ENCODE measurements at places on chromosomes 2 and 18.

- no peak for DNase-seq
Observed at GRCh38 chr2:177028296-177028695, 184.3 kb upstream of the HNRNPA3 start.

- no peak for DNase-seq
Observed at GRCh38 chr2:149562324-149562723, 25.3 kb downstream of the MMADHC start.

DNA sequence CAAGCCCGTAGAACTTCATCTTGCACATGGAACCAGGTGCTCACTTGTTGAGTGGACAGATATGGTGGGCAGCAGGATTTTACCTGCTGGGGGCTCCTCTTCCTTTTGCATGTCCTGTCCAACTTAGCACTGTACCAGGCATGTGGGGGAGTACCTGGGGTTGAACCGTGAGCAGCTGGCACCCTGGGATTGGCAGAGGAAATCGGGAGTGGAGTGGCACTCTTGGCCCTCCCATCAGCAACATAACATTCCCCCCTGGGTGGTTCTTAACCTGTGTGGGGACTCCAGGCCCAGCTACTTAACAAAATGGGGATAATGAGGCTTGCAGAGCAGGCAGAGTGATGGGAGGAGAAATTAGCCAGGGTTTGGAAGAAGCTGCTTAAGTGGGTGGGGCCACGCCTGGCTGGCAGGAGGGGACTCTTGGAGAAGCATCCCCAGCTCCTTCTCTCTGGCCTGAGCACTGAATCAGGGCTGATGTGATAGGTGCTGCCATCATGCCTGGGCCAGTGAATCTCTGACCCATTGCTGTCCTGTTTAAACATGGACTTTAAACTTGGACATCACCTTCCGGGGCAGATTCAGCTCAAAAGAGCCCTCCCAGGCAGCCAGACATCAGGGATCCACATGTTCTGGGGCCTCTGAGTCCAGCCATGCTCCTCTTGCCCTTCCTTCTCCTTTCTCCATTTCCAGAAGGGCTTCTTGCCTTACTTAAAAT, 15.5 kb downstream of the FOSL2 start:
- DNase-seq = no peak

DNA sequence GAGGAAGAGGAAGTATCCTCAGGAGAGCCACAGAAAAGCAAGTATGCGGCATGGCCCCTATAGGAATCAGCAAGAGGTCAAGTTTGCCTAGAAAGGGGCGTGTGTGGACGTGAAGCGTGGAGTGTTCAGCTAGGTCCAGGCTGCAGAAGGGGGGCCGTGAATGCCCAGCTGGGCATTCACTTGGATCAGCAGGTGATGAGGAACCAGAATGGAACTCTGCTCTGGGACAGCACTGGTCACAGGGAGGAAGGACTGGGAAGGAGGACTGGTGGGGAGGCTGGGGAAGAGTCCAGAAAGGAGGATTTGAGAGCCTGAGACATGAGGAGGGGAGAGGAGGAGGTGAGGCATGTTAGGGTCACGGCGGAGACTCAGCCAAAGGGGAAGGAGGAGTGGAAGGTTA, 19.8 kb downstream of the STAT1 start:
- no peak for DNase-seq

DNA sequence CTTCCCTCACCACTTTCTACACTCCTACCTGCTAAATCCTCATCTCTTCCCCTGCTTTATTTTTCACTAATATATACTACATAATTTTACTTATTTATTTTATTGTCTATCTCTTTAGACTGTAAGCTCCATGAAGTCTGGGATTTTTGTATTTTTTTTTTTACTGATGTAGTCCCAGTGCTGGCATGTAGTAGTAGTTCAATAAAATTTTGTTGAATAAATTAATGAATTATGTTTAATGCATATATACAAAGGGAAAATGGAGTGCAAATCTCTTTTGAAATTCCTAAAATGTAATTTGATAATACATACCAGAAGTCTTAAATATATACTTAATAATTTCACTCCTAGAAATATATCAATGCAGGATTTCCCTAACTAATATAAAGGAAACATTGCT, 7.1 kb upstream of the NABP1 start:
- DNase-seq = no peak

GRCh38 chr2:218472988-218473387, 54.1 kb downstream of the VIL1 start:
- DNase-seq = no peak

DNA sequence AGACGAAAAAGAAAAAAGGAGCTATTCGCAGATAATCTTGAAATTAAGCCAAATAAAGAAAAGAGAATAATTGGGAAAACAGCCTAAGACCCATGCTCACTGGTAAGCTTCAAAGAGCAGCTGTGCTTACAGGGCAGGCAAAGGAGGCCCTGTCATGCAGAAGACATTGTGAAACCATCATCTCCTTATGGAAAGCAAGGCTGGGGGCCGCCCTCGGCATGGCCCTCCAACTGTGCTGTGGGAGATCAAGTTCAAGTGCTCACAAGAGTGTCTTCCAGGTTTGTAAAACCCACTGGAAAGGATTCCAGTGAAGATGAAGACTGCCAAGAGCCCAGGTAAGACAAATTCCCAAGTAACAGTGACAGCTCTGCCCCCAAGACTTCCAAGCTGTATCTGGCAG, 32.2 kb downstream of the ACVR1 start:
- no peak for DNase-seq

- DNase-seq = no peak
Observed at GRCh38 chr18:73714466-73714865, 433.2 kb downstream of the FBXO15 start.

DNA sequence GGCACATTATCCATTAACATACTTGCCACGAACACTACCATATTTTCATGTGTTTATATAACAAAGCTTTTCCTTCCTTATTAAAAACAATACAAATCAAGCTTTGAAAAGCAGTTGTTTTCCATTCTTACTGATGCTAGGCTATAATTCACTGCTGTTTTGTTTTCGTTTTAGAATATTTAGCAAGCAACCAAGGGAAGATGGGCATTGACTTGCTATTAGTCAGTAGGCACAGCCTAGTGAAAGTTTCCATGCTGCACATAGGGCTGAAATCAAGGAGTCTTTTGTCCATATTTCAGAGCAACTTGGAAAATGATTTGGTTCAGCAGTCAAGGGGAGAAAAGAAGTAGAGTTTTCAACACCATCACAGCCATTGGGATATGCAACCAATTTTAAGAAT, 31.3 kb downstream of the BCL2 start:
- DNase-seq = no peak

DNA sequence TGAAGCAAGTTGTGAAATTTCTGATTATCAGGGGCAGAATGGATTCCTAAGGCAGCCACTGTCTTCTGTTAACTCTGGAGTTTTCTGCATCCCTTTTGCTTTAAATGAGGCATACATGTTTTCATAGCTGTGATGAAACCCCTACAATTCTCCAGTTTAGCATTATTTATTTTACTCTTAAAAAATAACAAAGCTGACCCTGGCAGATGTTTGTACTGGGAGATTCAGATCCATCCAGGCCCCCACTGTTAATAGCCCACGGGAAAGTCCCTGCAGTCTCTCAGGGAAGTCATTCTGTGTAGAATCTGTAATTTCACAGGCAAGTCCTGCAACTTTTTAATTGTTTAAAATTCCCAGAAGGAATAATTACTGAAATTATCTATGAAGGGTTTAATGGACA, 353 bp upstream of the SULT1C4 start:
- no peak for DNase-seq

DNA sequence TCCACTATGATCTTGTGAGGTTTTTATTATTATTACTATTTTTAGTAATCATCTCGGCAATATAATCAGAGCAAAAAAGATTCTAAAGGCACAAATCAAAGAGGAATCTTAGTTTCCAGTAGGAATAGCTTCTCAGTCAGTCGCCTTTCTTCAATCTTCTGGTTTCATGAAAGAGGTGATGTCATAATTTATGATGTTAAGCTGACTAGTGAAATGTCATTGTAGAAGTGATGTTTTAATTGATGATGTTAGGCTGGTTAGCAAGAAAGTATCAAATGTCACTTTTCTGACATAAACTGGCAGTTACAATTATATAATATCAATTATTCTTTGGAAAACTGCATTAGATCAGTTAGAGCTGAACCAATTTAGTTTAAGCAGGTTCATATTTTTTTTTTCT, 476.7 kb upstream of the ETAA1 start:
- no peak for DNase-seq

- peak; percentile 35 for DNase-seq
Observed at GRCh38 chr2:219510512-219511135, 3.7 kb upstream of the ASIC4 start.

DNA sequence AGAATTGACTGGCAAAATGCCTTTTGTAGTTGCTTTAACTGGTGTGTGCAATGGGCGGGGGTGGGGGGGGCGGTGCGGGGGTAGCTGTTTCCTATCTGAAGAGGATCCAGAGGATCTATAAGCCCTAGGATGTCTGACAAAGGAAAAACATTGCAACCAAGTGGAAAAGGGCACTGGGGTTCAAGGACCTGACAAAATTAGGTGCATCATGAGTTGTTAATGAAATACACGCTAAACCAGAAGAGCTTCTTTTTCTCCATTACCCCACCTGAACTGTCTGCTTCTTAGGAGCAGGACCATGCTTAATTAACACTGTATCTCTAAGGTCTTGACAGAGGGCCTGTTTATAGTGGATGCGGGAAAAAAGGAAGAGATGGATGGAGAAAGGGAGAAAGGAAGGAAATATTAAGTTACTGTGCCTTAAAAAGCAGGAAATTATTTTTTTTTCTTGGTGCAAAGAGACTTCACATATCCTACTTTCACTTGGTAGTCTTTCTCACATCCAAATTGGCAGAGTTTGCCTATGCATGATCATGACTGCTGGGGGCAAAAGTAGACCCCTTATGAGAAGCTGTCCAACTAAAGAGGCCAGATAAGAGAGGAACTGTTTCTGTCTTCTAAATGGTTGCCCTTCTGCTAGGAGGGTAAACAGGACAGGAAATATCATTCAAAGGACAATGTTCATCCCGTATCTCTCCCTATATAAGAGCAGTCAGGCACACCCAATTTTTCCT, 4.6 kb downstream of the RND3 start:
- DNase-seq = no peak

GRCh38 chr2:105969552-105969951, 224.5 kb downstream of the UXS1 start:
- DNase-seq = peak; percentile 11

DNA sequence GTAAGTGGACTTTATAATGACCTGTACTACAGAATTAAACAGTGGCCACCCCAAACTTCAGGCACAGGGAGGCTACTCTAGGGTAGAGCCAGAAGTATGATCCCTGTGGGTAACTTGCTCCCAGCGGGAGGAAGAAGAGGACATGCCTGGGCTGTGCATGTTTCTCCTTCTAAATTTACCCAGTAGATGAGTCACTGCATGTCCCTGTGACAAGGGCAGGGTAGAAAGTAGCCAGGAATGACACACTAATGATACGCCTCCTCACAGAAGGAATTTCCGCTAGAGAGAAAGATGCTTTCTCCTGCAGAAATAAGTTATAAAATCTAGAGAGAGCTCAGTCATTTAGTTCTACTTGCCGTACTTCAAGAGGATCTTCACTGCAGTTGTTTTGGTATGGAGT, 7.5 kb downstream of the ACYP2 start:
- no peak for DNase-seq

- peak; percentile 100 for DNase-seq
Observed at GRCh38 chr2:159286709-159287441, 372 bp upstream of the WDSUB1 start.

DNA sequence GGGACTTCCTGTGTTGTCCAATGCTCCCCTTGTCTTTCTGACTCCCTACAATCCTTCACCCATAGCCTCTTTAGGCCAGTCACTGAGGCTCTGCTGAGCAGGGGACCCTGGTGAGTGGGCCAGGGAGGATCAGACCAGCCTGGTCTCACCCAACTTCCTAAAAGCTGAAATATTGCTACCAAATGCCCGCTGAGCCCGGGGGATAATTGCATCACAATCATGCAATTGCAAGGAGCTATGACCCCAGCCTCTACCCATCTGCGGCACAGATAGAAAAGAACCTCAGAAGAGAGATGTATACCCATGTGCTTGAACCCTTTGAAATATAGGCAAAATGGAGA, 3.7 kb upstream of the SP100 start:
- DNase-seq = peak; percentile 24

GRCh38 chr2:136135921-136136906, 18.3 kb upstream of the CXCR4 start:
- peak; percentile 87 for DNase-seq

GRCh38 chr18:62437235-62438017, 85.4 kb upstream of the ZCCHC2 start:
- DNase-seq = no peak

DNA sequence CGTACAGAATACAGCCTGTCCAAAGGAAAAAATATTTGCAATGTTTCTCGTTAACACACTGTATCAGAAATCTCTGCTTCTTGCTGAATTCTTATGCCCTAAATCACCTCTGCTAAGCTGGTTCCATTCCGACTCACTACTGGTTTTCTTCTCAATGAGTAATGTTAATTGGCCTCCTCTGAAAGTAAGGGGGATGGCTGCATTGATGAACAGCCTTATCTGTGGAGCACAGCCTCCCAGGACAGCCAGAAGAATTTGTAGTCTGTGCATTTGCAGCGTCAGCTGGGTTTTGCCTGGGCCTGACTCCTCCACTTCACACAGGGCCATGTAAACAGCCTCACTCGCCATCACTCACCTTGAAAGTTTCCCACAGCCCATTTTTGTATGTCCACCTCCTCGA, 127.7 kb downstream of the RNF152 start:
- peak; percentile 17 for DNase-seq

GRCh38 chr2:20438334-20439192, 8.3 kb upstream of the RHOB start:
- DNase-seq = no peak

GRCh38 chr2:170362313-170362870, 184.4 kb downstream of the MYO3B start:
- DNase-seq = no peak

- no peak for DNase-seq
Observed at GRCh38 chr2:25470806-25471205, 129.1 kb upstream of the DNMT3A start.

DNA sequence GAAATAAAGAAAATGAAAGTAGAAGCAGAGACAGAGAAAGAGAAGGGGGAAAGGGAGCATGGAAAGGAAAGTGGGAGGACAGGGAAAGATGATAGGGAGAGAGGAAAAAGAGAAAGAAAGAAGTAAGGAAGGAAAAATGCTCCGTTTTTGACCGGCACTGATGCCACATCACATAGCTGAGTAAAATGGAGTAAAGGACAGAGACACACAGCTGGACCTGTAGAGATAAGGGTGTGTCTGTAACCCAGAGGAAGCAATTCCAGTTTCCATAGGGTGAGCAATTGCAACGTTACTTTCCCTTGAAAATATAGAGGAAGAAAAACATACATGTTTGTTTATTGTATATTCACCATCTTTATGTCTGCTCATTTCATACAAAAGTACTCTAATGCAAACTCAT, 1866.9 kb upstream of the PIK3C3 start:
- DNase-seq = no peak

DNA sequence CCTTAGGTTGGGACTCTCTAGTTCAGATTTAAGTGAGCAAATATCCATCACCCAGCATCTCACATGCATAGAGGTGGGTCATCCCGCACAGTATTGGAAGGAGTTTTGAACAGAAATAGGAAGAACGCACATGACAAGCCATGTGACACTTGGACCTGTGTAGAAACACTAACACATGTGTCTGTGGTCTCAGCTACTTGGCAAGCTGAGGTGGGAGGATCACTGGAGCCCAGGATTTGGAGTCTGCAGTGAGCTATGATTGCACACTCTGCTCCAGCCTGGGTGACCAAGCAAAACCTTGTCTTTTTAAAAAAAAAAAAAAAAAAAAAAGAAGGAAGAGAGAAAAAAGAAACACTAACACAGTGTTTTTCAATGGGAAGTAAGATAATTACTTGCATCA, 5.4 kb upstream of the MTCL1 start:
- no peak for DNase-seq

GRCh38 chr2:71618327-71619113, 165.2 kb downstream of the DYSF start:
- no peak for DNase-seq
